ENCODE measurements at places on chromosomes 1 and 21. TPM values are rescaled to one million over a fixed set of nuclear protein-coding genes. Genes with fewer than 3 reads are reported as not detected.

CCDC190 gene
- not detected for total RNA-seq

ARTN gene
- total RNA-seq, result 0.84 TPM

SLC25A34 gene
- total RNA-seq, result 1.4 TPM

CADM3 gene
- total RNA-seq, result not detected

S100A8 gene
- 1.6 TPM for total RNA-seq

TMEM240 gene
- 1.3 TPM for total RNA-seq
